Chondrocyte (in vitro differentiated cells): ENCODE measurements at places on chromosomes 16 and 17. TPM values are rescaled to one million over a fixed set of nuclear protein-coding genes. Genes with fewer than 3 reads are reported as not detected.
A peak's percentile ranks its signal among the peaks of the same experiment; 100 is the strongest.

PIP4K2B gene
- 55.5 to 66.8 TPM (median 58.7 TPM) in 3 replicates for total RNA-seq

TSPAN10 gene
- total RNA-seq = 1.7 to 2.2 TPM (median 1.8 TPM) in 3 replicates

ZG16 gene
- not detected in 3 replicates for total RNA-seq

ITGAD gene
- total RNA-seq = not detected in 3 replicates

HSD11B2 gene
- total RNA-seq = 0.20 to 0.77 TPM in 2 of 3 replicates, not detected in the other

SSH2 gene
- 14.1 to 24.0 TPM (median 14.3 TPM) in 3 replicates for total RNA-seq

CACNG1 gene
- total RNA-seq = not detected in 3 replicates

GRCh38 chr17:74383141-74383540, 15.8 kb downstream of the GPR142 start:
- no peak overlapping the region for H3K4me3 ChIP-seq
- peaks cover 24% of the 10 kb centered on the region for H3K4me1 ChIP-seq
- no peaks in the 10 kb centered on the region for H3K36me3 ChIP-seq

- no peaks in the 10 kb centered on the region for H3K27me3 ChIP-seq
- peaks cover 30% of the 10 kb centered on the region for H3K36me3 ChIP-seq
- H3K4me3 ChIP-seq = peak within 1 kb of the TSS; percentile 97
Measured at GRCh38 chr17:1709971-1710806, at the start of gene TLCD2. Gene TLCD2 (minus strand): TSS chr17:1710377. CDS start chr17:1710242, 135 bp downstream.

DNA sequence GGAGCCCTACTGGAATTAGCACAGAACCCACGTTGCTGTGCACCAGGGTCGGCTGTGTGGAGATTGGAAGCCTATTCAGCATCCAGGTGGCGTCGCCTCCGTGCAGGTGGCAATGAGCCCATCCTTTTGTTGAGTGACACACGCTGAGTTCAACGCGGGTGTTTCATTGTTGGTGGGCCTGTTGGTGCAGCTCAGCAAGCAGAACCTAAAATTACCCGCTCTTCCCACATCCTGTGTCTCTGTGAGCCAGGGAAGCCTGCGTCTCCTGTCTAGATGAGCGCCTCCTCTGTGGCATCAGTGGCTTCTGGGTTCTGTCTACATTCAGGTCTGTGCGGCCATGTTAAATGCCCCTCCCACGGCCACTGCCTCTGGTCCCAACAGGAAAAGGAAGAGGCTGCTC, 14.5 kb downstream of the CD2BP2 start:
- H3K36me3 ChIP-seq = no peaks in the 10 kb centered on the region
- H3K4me1 ChIP-seq = peaks cover 5% of the 10 kb centered on the region
- no peak overlapping the region for H3K27ac ChIP-seq
- H3K4me3 ChIP-seq = no peak overlapping the region

DNA sequence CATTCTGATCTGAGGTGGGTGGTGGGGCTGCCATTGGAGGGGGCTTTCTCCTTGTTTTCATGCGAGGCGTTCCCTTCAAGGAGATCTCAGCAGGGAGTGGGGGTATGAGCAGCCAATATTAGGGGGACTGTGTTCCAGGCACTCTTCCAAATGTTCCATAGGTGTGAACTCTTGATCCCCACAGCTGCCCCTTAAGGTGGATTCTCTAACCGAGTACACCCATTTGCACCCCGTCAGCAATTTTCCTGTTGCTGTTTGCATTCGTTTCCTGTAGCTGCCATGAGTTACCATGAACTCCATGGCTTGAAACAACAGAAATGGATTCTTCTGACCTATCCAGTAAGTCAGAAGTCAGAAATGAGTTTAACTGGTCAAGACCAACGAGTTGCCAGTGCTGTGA, 3.7 kb upstream of the PRR15L start:
- H3K4me1 ChIP-seq = peaks cover 3% of the 10 kb centered on the region
- H3K4me3 ChIP-seq = no peak overlapping the region
- no peak for DNase-seq
- H3K27me3 ChIP-seq = no peaks in the 10 kb centered on the region
- no peaks in the 10 kb centered on the region for H3K36me3 ChIP-seq

DNA sequence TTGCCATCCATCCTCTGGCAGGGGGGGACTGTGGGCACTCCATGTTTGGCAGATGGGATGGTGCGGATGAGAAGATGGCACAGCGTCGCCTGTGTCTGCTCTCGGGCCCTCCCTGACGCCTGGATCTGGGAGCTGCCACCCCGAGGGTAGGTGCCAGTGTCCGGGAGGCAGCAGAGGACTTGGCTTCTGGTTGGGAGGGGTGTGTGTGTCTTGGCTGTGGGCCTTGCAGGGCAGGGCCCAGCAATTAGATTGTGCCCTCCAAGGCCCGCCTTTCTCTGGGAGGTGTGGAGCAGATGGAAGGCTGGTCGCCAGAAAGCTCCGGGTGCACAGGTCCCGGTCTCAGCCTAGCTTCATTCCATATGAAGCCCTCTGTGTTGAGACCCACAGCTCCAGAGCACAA, 1.4 kb downstream of the RAP1GAP2 start:
- H3K4me1 ChIP-seq = no peaks in the 10 kb centered on the region
- no peak overlapping the region for H3K4me3 ChIP-seq
- H3K27me3 ChIP-seq = peaks cover 36% of the 10 kb centered on the region
- no peaks in the 10 kb centered on the region for H3K36me3 ChIP-seq
- H3K27ac ChIP-seq = no peak overlapping the region

- H3K4me1 ChIP-seq = peaks cover 71% of the 10 kb centered on the region
- peak overlapping the region; percentile 99 for H3K27ac ChIP-seq
- H3K4me3 ChIP-seq = no peak overlapping the region
- DNase-seq = no peak
- H3K27me3 ChIP-seq = no peaks in the 10 kb centered on the region
- no peaks in the 10 kb centered on the region for H3K36me3 ChIP-seq
Measured at GRCh38 chr16:27245276-27246172, 23.0 kb downstream of the NSMCE1 start.

GRCh38 chr16:46730126-46730525, 18.0 kb downstream of the MYLK3 start:
- H3K4me3 ChIP-seq = no peak overlapping the region
- H3K27me3 ChIP-seq = no peaks in the 10 kb centered on the region
- H3K27ac ChIP-seq = no peak overlapping the region
- no peaks in the 10 kb centered on the region for H3K36me3 ChIP-seq

DNA sequence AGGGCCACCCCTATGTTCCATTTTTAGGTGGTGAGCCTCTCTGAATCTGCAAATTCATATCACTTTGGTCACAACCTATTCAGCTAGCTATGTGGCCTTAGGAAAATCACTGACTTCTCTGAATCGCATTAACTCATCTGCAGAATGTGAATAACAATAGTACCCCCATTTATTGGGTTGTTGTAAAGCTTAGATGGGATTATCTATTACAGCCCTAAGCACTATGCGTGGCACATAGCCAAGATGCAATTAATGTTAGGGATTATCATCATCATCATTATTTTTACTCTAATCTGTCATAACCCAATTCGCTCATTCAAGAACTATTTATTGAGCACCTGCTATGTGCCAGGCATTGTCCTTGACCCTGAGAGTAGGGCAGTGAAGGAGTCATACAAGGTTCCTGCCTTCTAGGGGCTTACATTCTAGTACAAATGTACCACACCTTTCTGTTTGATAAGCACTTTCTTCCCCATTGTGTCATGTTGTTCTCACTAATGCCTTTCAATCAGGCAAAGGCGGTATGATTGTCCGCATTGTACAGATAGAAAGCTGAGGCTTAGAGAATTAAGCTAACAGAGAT, 38.5 kb downstream of the CHD9 start:
- peaks cover 75% of the 10 kb centered on the region for H3K4me1 ChIP-seq
- no peak overlapping the region for H3K4me3 ChIP-seq
- H3K27ac ChIP-seq = peak overlapping the region; percentile 83
- H3K36me3 ChIP-seq = no peaks in the 10 kb centered on the region
- DNase-seq = no peak
- H3K27me3 ChIP-seq = no peaks in the 10 kb centered on the region

DNA sequence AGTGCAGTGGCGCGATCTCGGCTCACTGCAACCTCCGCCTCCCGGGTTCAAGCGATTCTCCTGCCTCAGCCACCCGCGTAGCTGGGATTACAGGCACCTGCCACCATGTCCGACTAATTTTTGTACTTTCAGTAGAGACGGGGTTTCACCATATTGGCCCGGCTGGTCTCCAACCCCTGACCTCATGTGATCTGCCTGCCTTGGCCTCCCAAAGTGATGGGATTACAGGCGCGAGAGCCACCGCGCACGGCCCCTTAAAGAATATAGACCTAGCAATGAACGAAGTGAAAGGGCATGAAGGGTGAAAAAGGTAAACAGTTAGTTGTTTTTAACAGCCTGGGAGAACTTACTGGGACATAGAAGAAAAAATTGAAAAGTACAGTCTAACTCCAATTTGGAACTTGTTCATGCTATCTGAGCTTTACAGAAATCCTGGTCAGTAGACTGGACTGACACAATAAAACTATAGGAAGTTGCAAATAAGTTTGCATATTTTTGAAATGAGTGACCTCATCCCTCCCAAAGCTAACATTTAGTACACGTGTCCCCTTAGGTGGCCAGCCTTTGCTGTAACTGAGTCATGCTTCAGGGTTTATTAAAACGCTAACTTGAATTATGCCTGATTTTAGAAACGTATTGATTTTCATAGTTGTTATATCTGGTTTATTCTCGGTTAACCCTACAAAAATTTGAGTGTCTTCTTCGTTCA, 1.8 kb downstream of the COG1 start:
- DNase-seq = no peak
- H3K4me1 ChIP-seq = peaks cover 26% of the 10 kb centered on the region
- no peaks in the 10 kb centered on the region for H3K27me3 ChIP-seq
- peak overlapping the region; percentile 56 for H3K4me3 ChIP-seq
- H3K27ac ChIP-seq = peak overlapping the region; percentile 74

- peak within 1 kb of the TSS; percentile 60 for H3K4me3 ChIP-seq
- H3K36me3 ChIP-seq = no peaks in the 10 kb centered on the region
- H3K27me3 ChIP-seq = no peaks in the 10 kb centered on the region
Measured at GRCh38 chr17:63445954-63446752, at the start of gene CYB561. Gene CYB561 (minus strand): TSS chr17:63446306. CDS start chr17:63437547, 8,759 bp downstream.

GRCh38 chr17:50637829-50638605, 3.3 kb downstream of the ABCC3 start:
- peak overlapping the region; percentile 96 for H3K27ac ChIP-seq
- no peak overlapping the region for H3K4me3 ChIP-seq
- H3K4me1 ChIP-seq = peaks cover 58% of the 10 kb centered on the region
- H3K36me3 ChIP-seq = no peaks in the 10 kb centered on the region
- H3K27me3 ChIP-seq = peaks cover 3% of the 10 kb centered on the region
- no peak for DNase-seq

DNA sequence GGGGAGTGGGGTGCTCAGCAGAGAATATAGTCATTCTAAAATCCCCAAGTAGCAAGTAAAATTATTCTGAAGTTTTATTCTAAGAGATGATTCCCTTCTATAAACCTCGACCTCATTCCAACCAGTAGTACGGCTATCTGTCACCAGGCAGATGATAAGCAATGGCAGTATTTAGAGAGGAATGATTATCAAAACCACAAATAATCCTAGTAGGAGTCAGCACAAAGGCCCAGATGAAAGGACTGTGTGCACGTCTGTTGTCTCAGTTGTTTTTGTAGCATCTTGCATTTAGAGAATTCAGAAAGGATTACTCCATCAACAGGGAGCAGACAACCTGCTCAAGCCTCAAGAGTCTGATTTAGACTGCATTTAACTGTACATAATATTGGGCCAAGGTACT, 21.2 kb downstream of the EZH1 start:
- H3K27me3 ChIP-seq = no peaks in the 10 kb centered on the region
- no peaks in the 10 kb centered on the region for H3K4me1 ChIP-seq
- no peak overlapping the region for H3K27ac ChIP-seq
- peaks cover 15% of the 10 kb centered on the region for H3K36me3 ChIP-seq
- no peak overlapping the region for H3K4me3 ChIP-seq
